ENCODE measurements at places on chromosomes 4 and X.

GRCh38 chr4:2836391-2836859 lies 7.2 kb upstream of the ADD1 start:
- DNase-seq, result no peak

DNA sequence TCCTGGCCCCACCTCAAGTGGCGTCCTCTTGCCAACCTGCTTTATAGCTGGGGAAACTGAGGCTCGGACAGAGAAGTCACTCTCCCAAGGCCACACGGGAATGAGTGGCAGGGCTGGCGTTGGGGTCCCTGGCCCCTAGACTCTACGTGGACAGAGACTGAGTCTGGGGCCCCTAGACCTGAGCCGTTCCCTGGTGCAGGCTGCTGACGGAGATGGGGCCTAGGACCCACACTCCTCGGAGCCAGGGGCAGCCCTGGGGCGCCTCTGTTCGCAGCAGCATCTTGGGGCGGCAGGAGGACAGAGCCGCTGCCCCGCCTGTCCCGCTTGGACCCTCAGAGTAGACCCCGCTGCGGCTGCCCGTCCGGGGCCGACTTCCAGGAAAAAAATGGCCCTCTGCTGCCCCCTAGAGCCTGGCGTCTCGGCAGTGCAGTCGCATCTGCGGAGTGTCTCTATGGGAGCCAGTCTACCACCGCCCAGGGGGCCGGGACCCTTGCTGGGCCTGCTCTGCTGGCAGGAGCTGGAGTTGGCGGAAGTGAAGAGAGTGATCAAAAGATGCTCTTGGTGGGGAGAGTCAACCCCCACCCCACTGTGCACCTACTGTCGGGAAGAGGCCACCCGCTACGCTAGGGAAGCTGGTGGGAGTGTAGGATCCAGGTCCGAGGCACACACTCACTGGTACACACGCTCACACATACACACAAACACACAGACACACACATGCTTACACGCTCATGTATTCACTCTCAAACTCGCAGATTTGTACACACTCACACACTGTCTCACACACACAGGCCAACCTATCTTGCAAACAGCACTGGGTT lies 220.1 kb downstream of the AFAP1 start:
- peak; percentile 23 for DNase-seq

GRCh38 chrX:67094061-67094460 lies 449.8 kb upstream of the AR start:
- no peak for DNase-seq

DNA sequence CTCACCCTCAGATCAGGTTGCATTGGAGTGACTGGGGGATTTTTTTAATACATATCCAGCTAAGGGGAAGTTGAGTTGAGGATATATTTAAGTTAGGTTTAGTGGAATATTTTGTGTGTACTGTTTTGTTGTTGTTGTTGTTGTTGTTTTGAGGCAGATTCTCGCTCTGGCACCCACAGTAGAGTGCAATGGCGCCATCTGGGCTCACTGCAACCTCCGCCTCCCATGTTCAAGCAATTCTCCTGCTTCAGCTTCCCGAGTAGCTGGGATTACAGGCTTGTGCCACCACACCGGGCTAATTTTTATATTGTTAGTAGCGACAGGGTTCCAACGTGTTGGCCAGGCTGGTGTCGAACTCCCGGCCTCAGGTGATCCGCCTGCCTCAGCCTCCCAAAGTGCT lies 38.6 kb upstream of the ATP6AP2 start:
- DNase-seq, result no peak

- DNase-seq, result no peak
Observed at GRCh38 chr4:165096776-165097175, 15.9 kb downstream of the TMEM192 start.

GRCh38 chr4:26330186-26330787 lies 9.5 kb downstream of the RBPJ start:
- peak; percentile 7 for DNase-seq

DNA sequence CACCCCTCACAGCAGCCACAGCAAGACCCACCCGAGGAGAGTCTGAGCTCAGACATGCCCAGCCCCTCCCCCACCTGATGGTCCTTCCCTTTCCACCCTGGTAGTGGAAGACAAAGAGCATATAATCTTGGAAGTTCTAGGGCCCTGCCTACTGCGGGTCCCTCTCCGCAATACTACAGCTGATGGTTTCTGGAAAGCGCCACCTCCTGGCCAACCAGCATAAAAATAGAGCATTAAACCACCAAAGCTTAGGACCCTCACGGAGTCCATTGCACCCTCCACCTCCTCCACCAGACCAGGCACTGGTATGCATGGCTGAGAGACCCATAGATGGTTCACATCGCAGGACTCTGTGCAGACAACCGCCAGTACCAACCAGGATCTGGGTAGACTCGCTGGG lies 78.2 kb downstream of the SH3BGRL start:
- no peak for DNase-seq

DNA sequence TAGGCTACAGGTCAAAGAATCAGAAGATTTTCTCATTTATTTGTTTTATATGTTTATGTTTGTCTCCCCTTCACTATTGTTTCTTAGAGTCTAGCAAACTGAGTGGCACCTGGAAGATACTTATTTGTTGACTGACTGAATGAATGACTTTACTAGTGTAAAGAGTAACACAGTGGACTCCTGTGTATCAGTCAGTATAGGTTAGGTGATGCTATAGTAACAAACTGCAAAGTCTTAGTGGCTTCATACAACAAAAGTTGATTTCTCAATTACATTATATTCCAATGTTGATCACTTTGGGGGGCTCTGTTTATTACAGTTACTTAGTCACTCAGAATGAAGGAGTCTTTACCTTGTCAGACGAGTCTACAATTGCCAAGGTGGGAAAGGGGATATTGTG lies 76.6 kb downstream of the DCK start:
- no peak for DNase-seq

- DNase-seq, result no peak
Observed at GRCh38 chrX:40465735-40466551, 114.8 kb upstream of the ATP6AP2 start.

DNA sequence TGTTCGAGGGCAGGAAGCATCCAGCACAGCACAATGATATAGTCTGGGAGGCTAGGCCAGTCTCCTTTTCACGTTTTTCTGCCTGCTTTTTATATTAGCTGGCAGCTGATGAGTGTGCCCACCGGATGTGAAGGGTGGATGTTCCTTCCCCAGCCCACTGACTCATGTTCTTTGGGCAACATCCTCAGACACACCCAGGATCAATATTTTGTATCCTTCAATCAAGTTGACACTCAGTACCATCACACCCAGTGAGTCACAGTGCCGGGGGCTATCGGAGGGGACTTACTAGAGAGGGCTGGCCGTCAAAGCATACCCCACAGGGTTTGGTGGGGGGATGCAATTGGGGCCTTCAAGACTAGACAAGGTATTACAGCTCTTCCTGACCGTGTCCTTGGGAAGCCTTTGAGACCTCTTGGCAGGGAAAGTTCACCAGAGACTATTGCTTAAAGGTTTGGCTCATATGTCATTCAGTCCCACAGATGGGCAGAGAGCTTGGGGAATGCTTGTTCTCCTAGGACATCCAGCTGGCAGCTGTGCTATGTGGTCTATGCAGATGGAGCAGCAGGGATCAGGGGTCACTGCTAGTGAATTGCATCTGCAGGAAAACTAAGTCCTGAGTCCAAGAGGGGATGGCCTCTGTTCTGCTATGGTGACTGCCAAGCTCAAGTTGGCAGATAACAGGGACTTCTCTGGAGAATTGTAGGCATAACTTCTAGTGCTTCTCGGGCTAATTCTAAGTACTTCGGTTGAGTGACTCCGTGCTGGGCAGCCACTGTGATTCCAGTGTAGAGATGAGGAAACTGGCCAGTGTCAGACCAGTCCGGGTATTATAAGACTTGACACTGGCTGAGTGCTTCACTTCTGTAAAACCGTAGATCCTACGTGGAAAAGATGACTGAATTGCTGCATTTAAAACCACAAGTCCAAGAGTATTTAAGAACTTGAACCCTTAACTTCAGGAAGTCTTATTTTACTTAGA lies 12.9 kb upstream of the WDR1 start:
- DNase-seq, result no peak

GRCh38 chr4:29199485-29199884 lies 1520.7 kb upstream of the PCDH7 start:
- no peak for DNase-seq

DNA sequence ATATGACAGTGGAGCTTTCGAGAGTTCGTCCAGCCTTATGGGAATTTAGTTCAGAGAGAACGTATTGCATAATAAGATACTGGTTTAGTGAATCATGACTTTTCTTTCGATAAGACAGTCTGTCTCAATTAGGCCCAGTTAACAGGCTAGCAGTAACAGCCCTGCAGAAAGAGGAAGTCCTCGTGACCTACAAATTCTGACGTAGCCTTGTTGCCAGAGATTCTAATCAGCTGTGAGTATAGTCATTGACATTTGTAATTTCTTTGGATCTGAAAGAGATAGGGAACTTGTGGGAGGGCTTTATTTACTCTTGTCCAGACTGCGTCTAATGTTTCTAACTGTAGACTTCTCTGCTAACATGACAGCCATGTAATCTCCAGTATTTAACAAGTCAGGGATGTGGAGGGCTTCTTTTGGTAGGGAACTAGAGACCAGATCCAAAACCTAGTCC lies 15.8 kb downstream of the ART3 start:
- DNase-seq, result no peak

DNA sequence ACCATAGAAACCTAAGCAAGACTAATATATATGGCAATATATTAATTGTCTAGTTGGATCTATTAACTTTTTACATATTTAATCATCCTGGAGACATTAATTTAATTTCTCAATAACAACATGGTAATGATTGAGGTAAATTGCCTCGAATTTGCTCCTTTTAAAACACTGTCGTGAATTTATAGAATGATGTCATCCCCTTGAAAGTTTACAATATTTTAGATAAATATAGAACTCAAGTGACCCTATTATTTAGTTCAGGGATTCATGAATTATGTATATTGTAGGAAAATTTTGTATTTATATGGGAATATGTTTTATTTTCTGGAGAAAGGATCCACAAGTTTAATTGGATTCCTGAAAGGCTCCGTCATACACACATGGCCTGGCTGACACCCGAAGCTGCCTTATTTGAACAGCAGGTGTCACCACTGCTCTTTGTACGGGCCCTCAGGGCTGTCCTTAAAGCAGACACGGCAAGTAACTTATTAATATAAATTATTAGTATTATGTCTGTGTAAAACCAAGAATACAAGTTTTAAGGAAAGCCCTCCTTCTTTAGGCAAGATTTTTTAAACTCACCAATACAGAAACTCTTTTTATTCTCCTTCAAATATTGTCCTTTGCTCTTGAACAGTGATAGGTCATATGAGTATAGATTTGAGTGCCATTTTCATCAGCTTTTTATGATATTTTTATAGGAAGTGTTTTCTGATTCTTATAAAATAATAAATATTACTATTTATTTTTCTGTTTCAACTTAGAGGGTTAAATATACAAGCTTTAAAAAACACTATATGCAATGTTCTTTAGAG lies 1.9 kb upstream of the PLRG1 start:
- DNase-seq, result peak; percentile 64
